Activated T-cell treated with anti-CD3 and anti-CD28 coated beads for 48 hours (primary cell): ENCODE measurements at places on chromosomes 3 and 15.

GRCh38 chr3:141878817-141879216 lies 2.4 kb downstream of the ATP1B3 start:
- DNase-seq = no peak

- no peak for DNase-seq
These were observed 111.1 kb upstream of the HACD2 start for GRCh38 chr3:123695731-123696640.

DNA sequence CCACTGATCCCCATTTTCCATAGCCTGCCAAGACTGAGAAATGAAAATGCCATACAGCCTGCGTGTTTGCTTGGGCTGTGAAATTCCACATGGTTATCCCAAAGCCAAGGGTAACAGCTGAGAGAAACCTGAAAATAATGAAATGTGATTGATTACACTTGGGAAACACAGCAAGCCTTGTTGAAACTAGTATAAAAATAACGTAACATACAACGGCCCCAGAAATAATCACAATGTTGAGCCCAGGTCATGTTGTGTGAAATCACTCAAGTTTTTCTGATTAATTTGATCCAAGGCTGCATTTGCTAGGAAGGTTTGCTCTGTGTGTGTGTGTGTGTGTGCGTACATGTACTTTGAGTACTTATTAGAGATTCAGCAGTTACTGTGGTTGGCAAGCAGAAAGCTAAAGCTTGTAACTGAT lies 269.0 kb downstream of the OXSM start:
- DNase-seq = no peak

DNA sequence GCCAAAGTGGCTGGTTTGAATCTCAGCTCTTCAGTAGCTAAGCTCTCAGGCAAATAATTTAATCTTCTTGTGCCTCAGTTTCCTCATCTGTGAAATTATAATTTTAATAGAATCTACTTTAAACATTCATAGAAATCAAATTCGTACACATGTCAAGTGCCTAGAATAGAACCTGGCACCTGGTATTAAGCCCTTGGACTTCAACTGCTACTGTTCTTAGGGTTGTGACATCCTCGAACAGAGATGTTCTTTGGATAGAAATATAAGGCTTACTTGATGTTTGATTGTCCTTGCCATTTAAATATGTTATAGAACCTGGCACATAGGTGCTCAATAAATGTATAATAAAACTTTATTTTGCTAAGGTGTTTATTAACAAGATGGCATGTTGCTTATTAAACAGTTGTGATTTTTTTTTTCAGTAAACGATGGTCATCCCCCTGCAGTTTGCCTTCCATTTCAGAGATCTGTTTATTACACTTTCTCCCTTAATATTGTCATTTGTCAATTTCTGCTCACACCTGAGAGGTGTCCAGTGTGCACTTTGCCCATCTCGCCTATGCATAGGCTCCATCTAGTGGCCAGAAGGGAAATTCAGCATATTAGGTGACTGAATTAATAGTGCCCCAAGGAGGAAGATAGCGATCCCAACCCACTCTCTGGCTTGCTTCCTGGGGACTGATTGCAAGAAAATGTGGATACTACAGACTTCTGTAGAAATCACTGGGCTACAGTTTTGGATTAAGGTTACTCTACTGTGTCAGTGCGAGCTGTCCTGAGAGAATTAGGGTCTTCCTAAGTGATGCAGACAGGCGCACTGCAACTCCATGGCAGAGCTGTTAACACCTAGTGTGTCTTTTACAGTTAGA lies 10.7 kb downstream of the IGF1R start:
- no peak for DNase-seq

- peak; percentile 63 for DNase-seq
These were observed 83.9 kb downstream of the CHSY1 start for GRCh38 chr15:101167753-101168462.

DNA sequence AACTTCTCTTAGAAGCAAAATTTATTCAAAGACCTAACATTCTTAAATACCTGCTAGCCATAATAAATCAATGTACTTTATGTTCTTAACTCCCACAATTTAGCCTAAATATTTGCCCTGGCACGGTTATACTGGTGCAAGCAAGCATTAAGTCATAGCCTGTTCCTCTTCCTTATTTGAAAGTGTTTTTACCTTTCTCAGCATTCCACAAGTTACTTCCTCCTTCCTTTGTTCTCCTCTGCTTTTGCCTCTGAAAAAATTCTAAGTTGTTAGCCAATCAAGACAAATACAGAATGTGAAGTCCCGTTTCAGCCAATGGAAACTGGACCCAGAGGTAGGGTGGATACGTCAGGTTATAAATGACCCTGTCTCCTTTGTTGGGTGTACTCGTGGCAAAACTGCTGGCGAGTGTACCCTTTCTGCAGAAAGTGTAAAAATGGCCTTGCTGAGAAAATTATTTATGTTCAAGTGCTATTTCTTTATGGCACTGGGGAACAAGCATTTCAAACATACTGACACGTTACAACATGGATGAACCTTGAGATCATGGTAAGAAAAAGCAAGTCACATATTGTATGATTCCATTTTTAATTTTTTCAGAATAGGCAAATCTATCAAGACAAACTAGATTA lies 3.1 kb upstream of the TATDN2 start:
- DNase-seq = no peak

- DNase-seq = no peak
These were observed 220.5 kb downstream of the FAM43A start for GRCh38 chr3:194906229-194906629.

GRCh38 chr15:42402455-42403205 lies 43.3 kb downstream of the CAPN3 start:
- no peak for DNase-seq

GRCh38 chr15:88141269-88141889 lies 115.2 kb downstream of the NTRK3 start:
- no peak for DNase-seq

DNA sequence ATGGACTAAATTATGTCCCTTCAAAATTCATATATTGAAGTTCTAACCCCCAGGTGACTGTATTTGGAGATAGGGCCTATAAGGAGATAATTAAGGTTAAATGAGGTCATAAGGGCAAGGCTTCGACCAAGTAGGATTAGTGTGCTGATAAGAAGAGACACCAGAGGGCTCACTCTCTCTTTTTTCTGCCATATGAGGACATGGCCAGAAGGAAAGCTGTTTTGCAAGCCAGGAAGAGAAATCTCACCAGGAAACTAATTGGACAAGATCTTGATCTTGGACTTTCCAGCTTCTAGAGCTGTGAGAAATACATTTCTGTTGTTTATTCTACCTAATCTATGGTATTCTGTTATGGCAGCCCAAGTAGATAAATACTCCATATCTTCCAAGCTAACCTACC lies 503.6 kb upstream of the NAALADL2 start:
- DNase-seq = no peak

- DNase-seq = no peak
These were observed 300.1 kb downstream of the RORA start for GRCh38 chr15:60928970-60929369.

DNA sequence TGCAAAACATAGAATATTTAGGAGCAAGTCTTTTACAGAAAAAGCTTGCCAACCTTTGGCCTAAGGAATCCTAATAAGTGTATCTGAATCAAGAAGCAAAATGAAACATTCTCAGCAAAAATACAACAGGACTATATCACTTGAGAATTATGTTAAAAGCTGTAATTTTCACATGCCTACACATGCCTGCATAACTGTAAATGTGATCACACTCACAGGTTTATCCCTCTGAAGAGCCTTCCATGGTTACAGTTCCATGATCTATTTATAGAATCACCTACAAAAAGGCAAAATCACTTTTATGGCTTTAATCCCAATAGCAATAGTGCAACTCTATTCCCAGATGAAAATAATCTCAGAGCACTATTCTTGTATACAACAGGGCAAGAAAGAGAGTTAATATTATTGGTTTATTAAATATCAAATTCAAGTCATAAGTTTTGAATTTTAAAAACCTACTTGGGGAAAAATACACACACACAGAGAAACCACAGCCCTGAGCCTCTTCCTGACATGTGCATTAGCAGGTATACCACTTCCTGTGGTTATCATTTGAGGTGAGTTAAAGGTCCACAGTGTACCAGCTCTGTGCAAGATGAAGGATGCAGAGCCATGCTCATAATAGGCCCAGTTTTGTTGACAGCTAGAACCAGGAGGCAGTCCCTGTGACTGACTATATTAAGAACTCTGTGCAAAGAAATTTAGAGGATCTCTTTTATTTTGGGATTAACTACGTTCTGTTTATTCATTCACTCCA lies 252.5 kb upstream of the TGFBR2 start:
- DNase-seq = peak; percentile 8

DNA sequence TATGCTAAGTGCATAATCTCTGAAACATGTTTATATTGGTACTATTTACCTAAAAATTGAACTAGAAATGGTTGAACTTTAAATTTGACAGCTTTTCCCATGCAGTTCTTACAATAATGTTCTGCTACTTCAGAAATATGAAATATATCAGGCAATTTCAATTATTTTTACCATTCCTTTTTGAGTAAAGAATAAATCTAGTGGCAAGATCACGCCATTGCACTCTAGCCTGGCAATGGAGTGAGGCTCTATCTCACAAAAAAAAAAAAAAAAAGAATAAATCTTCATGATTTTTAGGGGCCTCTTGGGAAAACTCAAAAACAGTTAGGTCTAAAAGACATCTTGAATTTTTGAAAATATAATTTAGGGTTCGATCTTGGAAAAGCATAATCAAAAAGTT lies 10.6 kb upstream of the DNAAF4 start:
- no peak for DNase-seq

DNA sequence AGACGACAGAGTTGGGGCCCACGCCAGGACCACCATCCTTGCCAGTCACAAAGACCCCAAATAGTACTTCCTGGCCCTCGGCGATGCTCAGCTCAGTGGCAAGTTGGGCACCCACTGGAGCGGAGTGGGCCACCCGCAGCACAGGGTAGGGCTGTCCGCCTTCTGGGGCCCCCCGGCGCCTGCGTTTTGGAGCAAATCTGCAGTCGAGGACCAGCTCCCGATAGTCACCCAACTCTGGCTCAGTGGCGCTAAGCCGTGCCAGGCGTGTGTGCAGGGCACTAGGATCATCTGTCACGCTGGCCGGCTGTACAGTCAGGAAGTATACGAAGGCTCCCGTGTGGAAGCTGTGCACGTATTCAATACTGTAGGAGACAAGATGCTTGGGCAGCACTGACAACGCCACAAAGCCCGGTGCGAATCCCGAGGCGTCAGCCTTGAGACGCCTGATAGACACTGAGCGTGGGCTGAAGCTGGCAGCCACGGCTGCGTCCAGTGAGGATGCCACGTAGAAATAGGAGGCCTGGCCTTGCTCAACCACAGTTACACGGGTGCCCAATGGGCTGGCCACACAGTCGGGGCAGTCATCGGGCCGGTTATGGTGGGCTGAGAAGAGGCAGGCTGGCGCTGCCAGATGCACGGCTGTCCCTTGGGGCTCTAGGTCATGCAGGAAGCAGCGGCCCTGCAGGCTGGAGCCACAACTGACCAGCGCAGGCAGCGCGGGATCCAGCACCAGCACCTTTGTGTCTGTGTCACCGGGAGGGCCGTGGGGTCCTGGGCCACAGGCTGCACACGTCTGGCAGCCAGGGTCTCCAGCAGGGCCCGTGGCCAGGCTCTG lies 945 bp downstream of the MST1R start:
- no peak for DNase-seq

DNA sequence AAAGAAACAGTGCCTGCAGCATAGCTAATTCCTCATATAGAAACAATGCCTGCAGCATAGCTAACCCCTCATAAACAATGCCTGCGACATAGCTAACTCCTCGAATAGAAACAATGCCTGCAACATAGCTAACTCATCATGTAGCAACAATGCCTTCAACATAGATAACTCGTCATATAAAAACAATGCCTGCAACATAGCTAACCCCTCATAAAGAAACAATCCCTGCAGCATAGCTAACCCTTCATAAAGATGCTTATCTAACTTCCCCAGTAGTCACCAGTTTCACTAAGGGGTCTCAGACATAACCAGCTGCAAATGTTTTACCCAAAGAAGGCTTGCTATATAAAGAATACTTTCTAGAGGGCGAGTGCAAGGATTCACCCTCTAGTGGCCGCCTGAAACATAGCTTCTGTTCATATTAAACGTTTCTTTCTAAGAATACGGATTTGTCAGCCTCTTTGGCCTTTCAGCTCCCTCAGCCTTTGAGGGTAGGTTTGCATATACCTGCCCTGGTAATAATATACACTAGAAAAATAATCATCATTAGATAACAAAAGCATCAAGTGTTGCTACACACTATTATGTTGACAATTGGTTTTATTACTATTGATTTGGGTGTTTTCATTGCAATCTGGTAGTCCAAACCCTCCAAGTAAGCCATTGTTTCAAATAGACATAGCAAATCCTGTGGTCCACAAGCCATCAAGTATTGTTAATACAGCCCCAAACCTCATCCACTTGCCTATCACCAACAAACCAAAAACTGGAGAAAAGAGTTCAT lies 44.4 kb upstream of the FAN1 start:
- DNase-seq = no peak

GRCh38 chr3:133949438-133949837 lies 53.8 kb upstream of the RAB6B start:
- no peak for DNase-seq

DNA sequence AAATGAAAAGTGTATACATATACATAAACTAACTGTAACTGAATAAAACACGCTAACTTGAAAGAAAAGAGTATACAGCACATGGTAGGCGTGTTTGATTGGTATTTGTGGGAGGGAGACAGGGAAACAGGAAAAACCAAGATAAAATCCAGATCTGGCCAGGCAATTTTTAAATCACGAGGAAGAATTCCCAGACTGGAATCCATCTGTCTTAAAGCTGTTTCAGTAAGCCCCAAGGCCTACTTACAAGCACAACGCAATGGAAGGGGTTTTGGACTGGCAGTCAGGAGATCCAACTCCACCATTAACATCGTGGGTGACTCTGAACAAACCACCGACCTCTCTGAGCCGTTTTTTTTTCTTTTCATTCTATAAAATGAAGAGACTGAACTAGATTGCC lies 195.8 kb downstream of the OSBPL10 start:
- DNase-seq = no peak

DNA sequence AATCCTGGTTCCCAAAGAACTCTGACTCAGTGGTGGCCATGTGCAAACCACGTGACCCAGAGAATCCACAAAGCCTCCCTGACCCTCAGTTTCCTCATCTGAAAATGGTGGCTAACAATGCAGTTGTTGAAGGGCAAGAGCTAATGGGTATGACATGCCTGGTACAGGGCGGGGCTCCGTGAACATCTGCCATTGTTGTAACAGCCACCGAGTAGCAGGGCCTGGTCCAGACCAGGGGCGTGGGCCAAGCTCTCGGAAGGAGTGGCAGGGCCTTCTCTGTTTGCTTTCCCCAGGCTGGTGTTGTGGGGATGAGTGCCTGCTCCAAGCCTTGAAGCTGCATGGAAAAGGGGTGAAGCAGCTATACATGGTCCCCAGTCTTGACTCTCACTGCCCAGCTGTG lies 13.4 kb downstream of the MAPKAPK3 start:
- DNase-seq = no peak

DNA sequence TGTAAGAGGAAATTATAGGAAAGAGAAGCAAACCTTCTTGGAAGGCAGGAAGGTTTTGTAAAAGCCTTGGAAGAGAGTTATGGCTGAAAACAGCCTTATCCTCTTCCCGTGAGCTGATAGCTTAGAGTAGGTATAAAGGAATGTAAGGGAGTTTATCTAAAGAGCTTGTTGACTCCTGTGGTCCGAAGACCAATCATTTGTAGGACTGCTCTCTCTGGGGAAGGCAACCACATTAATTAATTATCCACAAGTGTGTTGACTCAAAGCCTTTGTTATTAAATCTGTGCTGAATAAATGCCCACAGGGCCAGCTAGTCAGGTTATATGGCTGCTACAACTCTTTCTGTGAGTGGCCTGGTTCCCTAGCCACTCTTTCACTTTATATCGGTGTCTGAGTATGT lies 452.1 kb upstream of the RASGRP1 start:
- no peak for DNase-seq
